ENCODE measurements at places on chromosomes 13 and 19. TPM values are rescaled to one million over a fixed set of nuclear protein-coding genes. Genes with fewer than 3 reads are reported as not detected.

The KCNC3 gene
- 1.5 TPM for polyA plus RNA-seq

The NTF4 gene
- polyA plus RNA-seq = 2.4 TPM

The FPR3 gene
- 0.16 TPM for polyA plus RNA-seq

The TEX29 gene
- 0.49 TPM for polyA plus RNA-seq

The TLE2 gene
- polyA plus RNA-seq = 23.7 TPM

The PRR22 gene
- polyA plus RNA-seq = 0.97 TPM

The CGB5 gene
- not detected for polyA plus RNA-seq

The ZNF835 gene
- polyA plus RNA-seq = 4.6 TPM

The SHISA2 gene
- polyA plus RNA-seq = 53.2 TPM

The SPACA4 gene
- not detected for polyA plus RNA-seq

The ATP8A2 gene
- polyA plus RNA-seq = 2.6 TPM

The FCER2 gene
- 0.48 TPM for polyA plus RNA-seq

The RFPL4A gene
- polyA plus RNA-seq = not detected

The TMIGD2 gene
- 0.32 TPM for polyA plus RNA-seq

The FGF22 gene
- 0.30 TPM for polyA plus RNA-seq

The S1PR2 gene
- 11.3 TPM for polyA plus RNA-seq

The PALM3 gene
- polyA plus RNA-seq = 0.59 TPM

The FCHO1 gene
- polyA plus RNA-seq = 1.2 TPM

The U2AF1L4 gene
- polyA plus RNA-seq = 13.7 TPM

The PSG6 gene
- not detected for polyA plus RNA-seq

The RDH8 gene
- polyA plus RNA-seq = not detected

The SIAH3 gene
- polyA plus RNA-seq = 0.28 TPM

The KLK4 gene
- not detected for polyA plus RNA-seq

The ZNF490 gene
- 4.6 TPM for polyA plus RNA-seq

The PSG4 gene
- 2.7 TPM for polyA plus RNA-seq

The FXYD7 gene
- polyA plus RNA-seq = 0.85 TPM

The PSG2 gene
- polyA plus RNA-seq = 0.76 TPM

The PCDH20 gene
- polyA plus RNA-seq = 0.57 TPM

The ZNF793 gene
- polyA plus RNA-seq = 6.9 TPM

The IGFL4 gene
- 8.3 TPM for polyA plus RNA-seq

The CDX2 gene
- not detected for polyA plus RNA-seq

The SLC25A41 gene
- polyA plus RNA-seq = 0.16 TPM

The ZNF382 gene
- polyA plus RNA-seq = 11.5 TPM

The SMIM24 gene
- polyA plus RNA-seq = not detected

The GPR18 gene
- 0.14 TPM for polyA plus RNA-seq

The GYS1 gene
- 73.0 TPM for polyA plus RNA-seq

The HRC gene
- polyA plus RNA-seq = 154 TPM

The CEACAM6 gene
- polyA plus RNA-seq = 0.17 TPM

The LENG9 gene
- polyA plus RNA-seq = 2.6 TPM

The HCN2 gene
- 0.47 TPM for polyA plus RNA-seq

The SWSAP1 gene
- polyA plus RNA-seq = 1.5 TPM

The GGN gene
- polyA plus RNA-seq = 0.16 TPM

The LTBP4 gene
- 294 TPM for polyA plus RNA-seq

The ERICH4 gene
- polyA plus RNA-seq = not detected

The SIGLEC12 gene
- polyA plus RNA-seq = 0.08 TPM

The MAP2K7 gene
- polyA plus RNA-seq = 19.5 TPM

The MEF2B gene
- polyA plus RNA-seq = 0.71 TPM

The ITGBL1 gene
- polyA plus RNA-seq = 2.9 TPM

The AMER2 gene
- 0.08 TPM for polyA plus RNA-seq

The CXCL17 gene
- not detected for polyA plus RNA-seq

The JSRP1 gene
- 49.9 TPM for polyA plus RNA-seq

The KCNN4 gene
- polyA plus RNA-seq = 0.23 TPM

The RASGRP4 gene
- polyA plus RNA-seq = 2.5 TPM

The GPC6 gene
- 11.4 TPM for polyA plus RNA-seq
